ELR (cell line): ENCODE measurements at places on chromosomes 5 and 9.

GRCh38 chr5:124128867-124129266 lies 616.9 kb downstream of the CSNK1G3 start:
- no peak for DNase-seq

DNA sequence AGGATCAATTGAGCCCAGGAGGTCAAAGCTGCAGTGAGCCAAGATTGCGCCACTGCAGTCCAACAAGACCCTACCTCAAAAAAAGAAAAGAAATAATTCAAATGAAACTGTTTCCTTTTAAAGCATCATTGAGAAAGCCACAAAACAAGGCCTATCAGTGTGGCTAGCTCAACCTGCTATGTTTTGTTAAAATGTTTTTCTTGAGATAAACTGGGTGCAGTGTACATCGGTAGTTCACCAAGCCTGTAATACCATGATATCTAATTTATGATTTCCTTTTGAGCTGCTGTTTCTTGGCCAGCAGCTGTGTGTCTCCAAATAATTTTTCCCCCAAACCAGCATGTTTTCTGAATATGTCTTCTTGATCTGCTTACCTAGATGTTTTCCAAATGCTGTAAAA lies 97.3 kb upstream of the GOLGA1 start:
- no peak for DNase-seq

GRCh38 chr9:93129286-93129685 lies 4.8 kb downstream of the NINJ1 start:
- no peak for DNase-seq

GRCh38 chr5:66362046-66362445 lies 217.9 kb downstream of the SREK1 start:
- DNase-seq: no peak

- DNase-seq: peak; percentile 86
These were observed 191.6 kb downstream of the C9orf152 start for GRCh38 chr9:110016340-110016739.

DNA sequence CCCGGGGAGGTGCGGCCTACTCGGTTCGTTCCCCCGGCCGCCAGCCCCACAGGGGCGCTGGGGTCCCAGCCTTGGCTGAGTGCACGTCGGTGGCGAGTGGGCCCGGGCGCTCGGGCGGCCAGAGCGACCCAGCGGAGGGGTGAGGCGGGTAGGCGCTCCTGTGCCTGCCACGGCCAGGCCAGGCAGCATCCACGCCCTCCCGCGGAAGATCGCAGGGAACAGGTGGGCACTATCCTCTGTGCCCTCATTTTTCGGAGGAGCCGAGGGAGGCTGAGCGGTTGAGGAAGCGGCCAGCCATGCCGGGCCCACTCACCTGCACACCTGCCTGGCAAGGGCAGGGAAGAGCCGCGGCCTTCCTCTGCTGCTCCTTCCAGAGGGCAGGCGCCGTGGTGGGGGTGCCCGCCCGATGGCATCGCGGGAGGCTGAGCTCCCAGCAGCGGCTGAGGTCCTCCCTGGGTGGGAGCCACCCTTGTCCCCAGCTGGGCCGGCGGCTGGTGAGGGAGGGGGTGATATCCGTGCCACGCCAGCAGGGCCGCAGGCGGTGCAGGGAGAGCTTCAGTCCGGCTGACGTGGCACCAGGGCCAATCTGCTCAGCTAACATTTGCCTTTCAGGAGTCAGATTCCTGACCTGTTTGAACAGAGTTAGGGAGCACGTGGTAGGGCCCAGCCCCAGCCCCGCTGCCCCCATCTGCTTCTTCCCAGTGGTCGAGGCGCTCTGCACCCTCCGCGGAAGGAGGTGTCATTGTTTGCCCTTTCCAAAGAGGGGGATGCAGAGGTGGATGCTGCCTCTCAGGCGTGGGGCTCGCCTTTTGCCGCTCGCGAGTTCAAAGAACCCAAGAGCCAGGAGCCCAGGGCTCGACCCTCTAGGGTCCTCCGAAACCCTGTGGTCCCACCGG lies 1.6 kb upstream of the SEC16A start:
- DNase-seq: peak; percentile 54

DNA sequence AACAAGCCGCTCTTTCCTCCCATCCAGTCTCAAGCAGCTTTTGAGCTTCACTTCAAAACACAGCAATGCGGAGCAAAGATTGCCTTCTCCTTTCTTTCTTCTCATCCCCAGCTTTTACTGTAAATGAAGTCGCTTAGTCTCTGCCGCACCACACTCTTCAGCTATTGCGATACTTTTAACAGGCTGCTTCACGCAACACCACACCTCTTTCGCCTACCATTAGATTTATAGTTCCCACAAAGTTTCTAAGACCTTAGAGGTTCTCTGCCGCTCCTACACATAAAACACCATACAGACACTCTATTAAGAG lies 711 bp downstream of the PGGT1B start:
- DNase-seq: peak; percentile 42
